Mesenchymal stem cell (in vitro differentiated cells and primary cell): ENCODE measurements at places on chromosomes 2 and 18.

DNA sequence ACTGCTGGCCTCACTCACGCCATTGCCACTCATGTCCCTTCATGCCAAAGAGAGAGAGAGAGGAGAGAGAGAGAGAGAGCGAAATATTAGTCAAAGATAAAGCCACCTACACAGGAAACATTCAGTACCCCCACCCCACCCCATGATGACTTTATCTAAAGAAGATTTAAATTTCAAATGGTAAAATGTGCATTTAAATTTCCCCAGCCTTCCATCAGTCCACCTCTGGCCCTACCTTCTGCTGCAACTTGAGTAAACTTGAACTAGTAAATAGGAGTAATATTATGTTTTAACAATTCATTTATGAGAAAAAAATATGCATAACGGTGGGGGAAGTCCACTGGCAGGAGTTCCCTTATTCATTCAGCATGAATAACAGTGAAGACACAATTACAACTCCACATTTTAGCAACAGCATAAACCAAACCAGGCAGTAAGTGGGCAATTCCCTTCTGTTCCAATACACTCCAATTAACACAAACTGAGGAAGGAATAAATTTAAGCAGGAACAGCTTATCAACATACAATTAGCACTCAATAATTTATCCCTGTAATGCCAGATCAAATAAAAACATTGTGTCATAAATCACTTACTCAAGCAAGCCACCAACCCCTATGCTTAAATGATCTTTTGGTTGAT lies 264.2 kb downstream of the LNPK start:
- no peaks in the 10 kb centered on the region for H3K27me3 ChIP-seq
- no peak overlapping the region for H3K27ac ChIP-seq
- no peak for DNase-seq
- no peaks in the 10 kb centered on the region for H3K4me1 ChIP-seq
- H3K4me3 ChIP-seq: no peak overlapping the region

DNA sequence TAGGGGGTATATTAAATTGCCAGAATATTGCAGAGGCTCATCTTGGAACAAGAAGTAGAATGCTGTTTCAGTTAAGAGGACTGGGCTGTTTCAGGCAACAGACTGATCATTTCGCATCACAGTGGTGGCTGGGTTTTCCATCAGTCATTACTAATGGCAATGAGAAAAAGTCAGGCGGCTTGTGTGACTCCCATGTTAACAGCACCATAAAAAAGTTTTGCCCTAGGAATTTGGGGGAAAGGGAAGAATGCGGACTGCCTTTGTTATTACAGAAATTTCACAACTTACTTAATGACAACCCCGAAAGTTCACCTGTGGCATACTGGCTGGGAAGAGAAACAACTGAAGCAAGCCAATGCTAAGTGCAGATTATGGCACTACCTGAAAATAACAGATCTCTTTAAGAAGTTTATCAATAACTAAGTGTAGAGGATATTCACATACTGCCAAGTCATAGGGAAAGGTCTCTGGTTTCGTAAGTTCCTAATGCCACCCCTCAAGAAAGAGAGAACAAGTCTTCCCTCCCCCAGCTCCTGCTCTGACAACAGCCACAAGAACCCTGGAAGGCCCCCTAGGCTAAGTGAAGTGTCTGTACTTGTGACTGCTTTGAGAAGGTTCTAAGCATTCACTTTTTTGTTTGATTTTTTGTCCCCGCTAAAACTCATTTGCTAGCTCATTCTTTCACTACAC lies 40.5 kb upstream of the AP1S3 start:
- peaks cover 41% of the 10 kb centered on the region for H3K36me3 ChIP-seq
- H3K27me3 ChIP-seq: no peaks in the 10 kb centered on the region
- H3K4me3 ChIP-seq: no peak overlapping the region
- H3K4me1 ChIP-seq: no peaks in the 10 kb centered on the region
- H3K27ac ChIP-seq: no peak overlapping the region

GRCh38 chr2:159635006-159635789 lies 18.9 kb upstream of the BAZ2B start:
- no peaks in the 10 kb centered on the region for H3K27me3 ChIP-seq
- no peak overlapping the region for H3K4me3 ChIP-seq
- H3K27ac ChIP-seq: no peak overlapping the region
- H3K36me3 ChIP-seq: no peaks in the 10 kb centered on the region
- H3K4me1 ChIP-seq: peaks cover 3% of the 10 kb centered on the region

DNA sequence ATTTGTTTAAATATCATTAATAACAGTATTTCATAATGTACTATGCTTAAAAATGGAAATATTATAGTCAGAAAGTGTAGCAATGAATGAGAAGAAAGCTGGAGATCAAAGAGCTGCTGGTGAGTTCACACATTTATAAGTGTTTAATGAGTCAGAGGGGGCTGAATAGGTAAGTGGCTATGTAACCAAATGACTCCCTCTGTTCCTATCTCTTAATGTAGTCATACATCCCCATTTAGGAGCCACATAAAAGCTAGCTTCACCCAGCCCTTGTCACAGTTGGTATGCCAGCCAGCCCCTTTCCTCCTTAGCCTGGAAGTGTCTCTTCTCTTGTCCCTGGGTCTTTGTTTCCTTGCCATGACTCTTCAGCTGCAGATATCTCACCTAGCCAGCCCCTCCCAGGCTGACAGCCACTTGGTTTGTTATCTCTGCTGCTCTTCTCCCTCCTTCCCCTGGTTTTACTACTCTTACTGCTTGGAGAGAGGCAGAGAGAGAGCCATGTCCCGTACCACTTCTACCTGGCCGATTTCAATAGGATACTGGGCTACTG lies 438.6 kb upstream of the HNMT start:
- no peak for DNase-seq
- no peak overlapping the region for H3K27ac ChIP-seq
- H3K4me1 ChIP-seq: no peaks in the 10 kb centered on the region
- H3K4me3 ChIP-seq: no peak overlapping the region

DNA sequence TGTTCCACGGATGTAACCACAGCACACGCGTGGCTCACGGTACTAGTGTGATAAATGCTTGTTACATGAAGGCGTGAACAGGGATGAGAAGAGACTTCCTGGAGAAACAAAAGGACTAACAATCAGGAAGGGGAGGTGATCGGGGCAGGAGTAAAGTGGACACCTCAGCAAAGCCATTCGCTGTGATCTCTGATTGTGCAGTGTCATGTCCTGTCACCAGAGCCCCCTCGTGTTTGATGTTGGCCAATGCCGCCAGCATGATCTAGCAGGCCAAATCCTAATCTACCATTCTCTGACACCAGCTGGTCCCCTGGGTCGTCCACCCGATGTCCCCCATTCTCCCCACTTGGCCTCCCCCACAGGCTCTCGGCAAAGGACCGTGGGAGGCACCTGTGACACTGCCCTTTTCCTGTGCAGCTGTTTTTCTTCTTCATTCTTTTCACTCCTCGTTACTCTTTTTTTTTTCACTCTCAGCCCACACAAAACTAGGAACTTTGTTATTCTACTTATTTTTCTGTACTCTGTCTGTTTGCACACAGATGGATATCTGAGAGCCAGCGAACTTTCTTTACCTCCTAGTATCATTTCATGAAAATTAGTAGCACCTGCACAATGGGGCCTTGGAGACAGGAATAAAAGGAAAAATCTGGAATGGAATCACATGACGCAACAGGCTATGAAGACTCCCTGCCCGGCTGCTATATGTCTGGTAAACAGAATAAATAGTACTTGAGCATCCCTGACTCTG lies 146.8 kb downstream of the TGIF1 start:
- H3K27ac ChIP-seq: peak overlapping the region; percentile 82
- peak; percentile 48 for DNase-seq
- H3K4me3 ChIP-seq: peak overlapping the region; percentile 84
- H3K36me3 ChIP-seq: peaks cover 34% of the 10 kb centered on the region
- H3K4me1 ChIP-seq: peaks cover 29% of the 10 kb centered on the region

- DNase-seq: no peak
- no peak overlapping the region for H3K4me3 ChIP-seq
- H3K36me3 ChIP-seq: peaks cover 21% of the 10 kb centered on the region
- peaks cover 21% of the 10 kb centered on the region for H3K4me1 ChIP-seq
These were observed 4.4 kb downstream of the DNMT3A start for GRCh38 chr2:25337276-25337675.

- no peak for DNase-seq
- no peak overlapping the region for H3K4me3 ChIP-seq
- no peaks in the 10 kb centered on the region for H3K27me3 ChIP-seq
- H3K36me3 ChIP-seq: no peaks in the 10 kb centered on the region
- H3K27ac ChIP-seq: no peak overlapping the region
- H3K4me1 ChIP-seq: peaks cover 11% of the 10 kb centered on the region
These were observed 199.8 kb downstream of the ZFP36L2 start for GRCh38 chr2:43026426-43027096.
